ENCODE measurements at places on chromosomes 13 and 19. TPM values are rescaled to one million over a fixed set of nuclear protein-coding genes. Genes with fewer than 3 reads are reported as not detected.

DNA sequence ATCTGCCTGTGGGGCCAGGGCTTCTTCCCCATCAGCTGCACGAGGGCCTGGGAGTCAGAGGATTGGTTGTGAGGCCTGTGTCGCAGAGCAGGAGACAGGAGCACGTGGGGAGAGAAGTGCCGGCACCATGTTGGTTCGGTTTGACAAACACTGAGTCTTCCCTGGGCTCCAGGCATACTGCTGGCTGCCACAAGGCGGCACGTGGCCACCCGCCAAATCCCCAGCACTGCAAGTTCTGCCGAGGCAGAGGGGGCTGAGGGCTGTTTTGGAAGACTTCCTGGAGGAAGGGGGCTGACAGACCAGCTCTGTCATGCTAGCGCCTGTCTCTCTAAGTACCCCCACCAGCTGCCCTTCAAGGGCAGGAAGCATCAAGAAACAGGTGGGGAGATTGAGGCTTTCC, 9.5 kb downstream of the SHANK1 start:
- H3K4me1 ChIP-seq = peaks cover 5% of the 10 kb centered on the region
- H3K27ac ChIP-seq = no peak overlapping the region
- DNase-seq = no peak
- no peaks in the 10 kb centered on the region for H3K36me3 ChIP-seq

GRCh38 chr13:42559057-42559456, 14.9 kb upstream of the TNFSF11 start:
- H3K36me3 ChIP-seq = no peaks in the 10 kb centered on the region
- no peak for DNase-seq
- no peak overlapping the region for H3K27ac ChIP-seq
- H3K4me3 ChIP-seq = no peak overlapping the region
- peaks cover 16% of the 10 kb centered on the region for H3K4me1 ChIP-seq

VN1R4 gene
- not detected for polyA plus RNA-seq

CRLF1 gene
- not detected for polyA plus RNA-seq

UNC13A gene
- polyA plus RNA-seq = not detected

DNA sequence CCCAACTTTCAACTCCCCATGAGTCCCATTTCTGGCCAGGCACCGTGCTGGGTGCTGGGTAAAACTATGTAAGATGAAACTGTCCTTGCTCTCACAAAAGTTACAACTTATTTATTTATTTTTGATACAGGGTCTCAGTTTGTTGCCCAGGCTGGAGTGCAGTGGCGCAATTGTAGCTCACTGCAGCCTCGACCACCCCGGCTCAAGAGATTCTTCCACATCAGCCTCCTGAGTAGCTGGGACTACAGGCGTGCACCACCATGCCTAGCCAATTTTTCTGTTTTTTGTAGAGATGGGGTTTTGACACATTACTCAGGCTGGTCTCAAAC, 12.9 kb upstream of the CADM4 start:
- DNase-seq = no peak
- H3K4me1 ChIP-seq = peaks cover 2% of the 10 kb centered on the region
- no peaks in the 10 kb centered on the region for H3K27me3 ChIP-seq
- H3K4me3 ChIP-seq = no peak overlapping the region
- no peak overlapping the region for H3K27ac ChIP-seq
- H3K36me3 ChIP-seq = no peaks in the 10 kb centered on the region

GRCh38 chr13:106533101-106533942, 2.1 kb downstream of the EFNB2 start:
- no peak overlapping the region for H3K27ac ChIP-seq
- H3K36me3 ChIP-seq = peaks cover 5% of the 10 kb centered on the region
- H3K27me3 ChIP-seq = peaks cover 52% of the 10 kb centered on the region
- peak overlapping the region; percentile 82 for H3K4me3 ChIP-seq
- peaks cover 29% of the 10 kb centered on the region for H3K4me1 ChIP-seq

Measured in naive B cell (primary cell).